ENCODE measurements at places on chromosomes 11 and 22.

DNA sequence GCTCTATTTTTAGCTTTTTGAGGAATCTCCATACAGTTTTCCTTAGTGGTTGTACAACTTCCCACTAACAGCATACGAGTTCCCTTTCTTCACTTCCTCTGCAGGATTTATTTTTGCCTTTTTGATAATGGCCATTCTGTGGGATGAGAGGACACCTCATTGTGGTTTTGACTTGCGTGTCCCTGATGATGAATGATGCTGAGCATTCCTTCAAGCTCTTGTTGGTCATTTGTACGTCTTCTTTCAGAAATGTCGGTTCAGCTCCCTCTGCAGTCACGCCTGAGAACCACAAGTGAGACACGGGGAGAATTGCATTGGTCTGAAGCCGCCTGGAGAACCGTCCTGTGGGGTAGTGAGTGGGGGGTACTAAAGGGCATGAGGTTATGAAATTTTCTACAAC is 2.0 kb upstream of the KRTAP5-10 start:
- H3K4me1 ChIP-seq, result no peaks in the 10 kb centered on the region
- H3K4me3 ChIP-seq, result no peak overlapping the region

- peaks cover 25% of the 10 kb centered on the region for H3K4me1 ChIP-seq
- H3K27me3 ChIP-seq, result no peaks in the 10 kb centered on the region
- H3K36me3 ChIP-seq, result peaks cover 4% of the 10 kb centered on the region
- H3K4me3 ChIP-seq, result no peak overlapping the region
- DNase-seq, result no peak
Observed at GRCh38 chr22:28544431-28544868, 135.2 kb downstream of the TTC28 start.

DNA sequence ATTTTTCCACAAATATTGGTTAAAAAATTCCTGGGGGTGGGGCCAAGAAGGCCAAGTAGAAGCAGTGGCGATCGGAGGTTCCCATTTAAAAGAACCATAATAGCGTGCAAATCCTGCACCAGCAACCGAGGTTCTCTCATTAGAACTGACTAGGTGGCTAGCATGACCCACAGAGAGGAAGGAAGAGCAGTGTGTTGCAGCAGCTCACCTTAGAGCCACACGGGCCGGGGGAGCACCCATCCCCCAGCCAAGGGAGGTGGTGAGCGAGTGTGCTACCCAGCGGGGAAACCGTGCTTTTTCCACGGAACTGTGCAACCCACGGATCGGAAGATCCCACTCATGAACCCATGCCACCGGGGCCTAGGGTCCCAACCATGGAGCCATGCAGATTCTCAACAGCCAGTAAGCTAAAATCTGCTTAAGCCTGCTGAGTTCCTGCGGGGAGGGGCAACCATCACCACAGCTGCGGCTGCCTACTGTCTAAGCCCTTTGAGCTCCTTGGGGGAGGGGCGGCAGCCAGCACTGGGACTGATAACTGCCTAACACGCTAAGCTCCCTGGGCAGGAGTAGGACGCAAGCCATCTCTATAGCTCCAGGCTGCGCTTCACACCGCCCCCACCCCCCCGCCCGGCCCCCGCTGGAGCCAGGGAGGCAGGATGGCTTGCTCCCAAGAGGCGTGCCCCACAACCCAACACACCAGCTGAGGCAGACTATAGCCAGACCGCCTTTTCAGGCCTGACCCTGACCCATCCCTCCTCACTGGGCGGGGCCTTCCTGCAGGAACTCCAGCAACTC is 21.0 kb upstream of the HTATIP2 start:
- no peak overlapping the region for H3K27ac ChIP-seq
- H3K36me3 ChIP-seq, result peaks cover 5% of the 10 kb centered on the region
- no peak for DNase-seq
- H3K4me1 ChIP-seq, result no peaks in the 10 kb centered on the region
- peaks cover 80% of the 10 kb centered on the region for H3K27me3 ChIP-seq

DNA sequence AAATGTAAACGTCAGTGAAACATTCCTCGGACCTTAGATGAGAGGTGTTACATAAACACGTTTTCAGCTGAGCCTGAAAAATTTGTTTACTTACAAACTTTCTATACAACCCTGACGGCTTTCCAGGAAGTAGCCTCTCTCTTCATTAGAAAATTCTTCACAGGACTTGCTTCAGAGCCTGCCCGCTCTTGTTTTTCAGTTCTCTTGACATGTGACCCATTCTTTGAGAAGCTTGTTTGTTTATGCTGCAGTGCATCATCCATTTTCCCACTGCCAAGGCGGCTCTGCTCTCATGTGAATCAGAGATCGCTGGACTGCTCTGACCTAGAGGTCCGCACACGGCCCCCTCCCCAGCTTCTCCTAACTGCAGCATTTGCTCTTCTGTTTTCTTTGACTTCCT is 47.9 kb upstream of the ARHGAP42 start:
- H3K27ac ChIP-seq, result peak overlapping the region; percentile 74
- peak overlapping the region; percentile 50 for H3K4me3 ChIP-seq
- H3K36me3 ChIP-seq, result no peaks in the 10 kb centered on the region
- H3K27me3 ChIP-seq, result no peaks in the 10 kb centered on the region
- DNase-seq, result no peak

- H3K27me3 ChIP-seq, result no peaks in the 10 kb centered on the region
- DNase-seq, result no peak
- H3K4me3 ChIP-seq, result no peak overlapping the region
- H3K27ac ChIP-seq, result no peak overlapping the region
- peaks cover 49% of the 10 kb centered on the region for H3K4me1 ChIP-seq
Observed at GRCh38 chr11:129251067-129251466, 58.9 kb upstream of the ARHGAP32 start.

DNA sequence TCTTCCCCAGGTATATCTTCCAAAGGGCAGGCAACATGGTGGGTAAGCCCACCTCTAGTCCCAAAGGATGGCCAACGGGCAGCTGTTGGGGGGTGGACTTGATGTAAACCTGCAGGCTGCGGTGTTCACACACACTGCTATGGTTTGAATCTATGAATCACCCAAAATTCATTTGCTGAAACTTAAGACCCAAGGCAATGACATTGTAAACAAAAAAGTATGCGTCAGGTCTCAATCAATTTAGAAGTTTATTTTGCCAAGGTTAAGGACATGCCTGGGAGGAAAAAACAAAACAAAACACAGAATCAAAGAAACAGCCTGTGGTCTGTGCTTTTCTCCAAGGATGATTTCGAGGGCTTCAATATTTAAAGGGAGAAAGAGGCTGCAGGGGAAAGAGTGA is 18.3 kb downstream of the RCN1 start:
- H3K4me3 ChIP-seq, result no peak overlapping the region
- peaks cover 14% of the 10 kb centered on the region for H3K4me1 ChIP-seq
- no peak for DNase-seq
- H3K27me3 ChIP-seq, result no peaks in the 10 kb centered on the region
- H3K27ac ChIP-seq, result no peak overlapping the region

DNA sequence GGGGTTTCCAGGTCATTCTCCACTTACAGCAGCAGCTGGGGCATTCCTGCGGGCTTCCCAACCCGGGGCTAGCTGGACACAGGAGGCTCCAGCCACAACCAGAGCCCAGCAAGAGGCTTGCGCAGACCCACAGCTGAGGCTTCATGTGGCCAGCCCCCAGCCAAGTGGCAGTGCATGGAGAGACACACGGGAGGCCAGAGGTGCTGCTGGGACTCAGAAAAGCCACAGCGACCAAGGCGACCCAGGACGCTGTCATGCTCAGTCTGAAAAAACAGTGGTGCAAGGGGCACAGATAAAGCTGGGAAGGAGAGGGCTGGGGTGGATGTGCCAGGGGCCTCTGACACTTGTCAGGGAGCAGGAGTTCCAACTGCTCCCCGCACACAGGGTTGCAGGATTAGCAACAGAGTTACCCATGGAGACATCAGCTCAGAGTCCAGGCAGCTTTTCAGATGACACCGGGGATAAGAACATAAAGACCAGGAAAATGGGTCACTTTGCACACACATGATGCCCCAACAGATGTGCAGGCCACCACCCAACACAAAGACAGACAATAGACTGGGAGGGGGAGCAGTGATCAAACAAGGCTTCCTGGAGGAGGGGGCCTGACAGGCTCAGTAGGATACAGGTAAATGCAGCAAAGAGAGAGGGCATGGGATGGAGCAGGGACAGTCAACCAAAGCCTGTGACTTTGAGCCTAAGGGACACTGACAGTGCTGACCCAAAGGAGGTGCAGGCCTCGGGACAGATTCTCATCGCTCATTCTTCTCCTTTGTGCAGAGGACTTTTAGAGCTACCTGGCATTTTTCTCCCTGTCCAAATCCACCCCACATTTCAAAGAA is 6.9 kb upstream of the NEAT1 start:
- DNase-seq, result peak; percentile 72
- H3K4me1 ChIP-seq, result peaks cover 54% of the 10 kb centered on the region
- peak overlapping the region; percentile 59 for H3K4me3 ChIP-seq
- H3K27ac ChIP-seq, result peak overlapping the region; percentile 100

- H3K36me3 ChIP-seq, result no peaks in the 10 kb centered on the region
- H3K4me3 ChIP-seq, result no peak overlapping the region
- no peak overlapping the region for H3K27ac ChIP-seq
- DNase-seq, result no peak
Observed at GRCh38 chr22:37981282-37982011, 2.9 kb downstream of the SOX10 start.

- no peak for DNase-seq
- no peaks in the 10 kb centered on the region for H3K4me1 ChIP-seq
- no peak overlapping the region for H3K4me3 ChIP-seq
- H3K36me3 ChIP-seq, result no peaks in the 10 kb centered on the region
- H3K27ac ChIP-seq, result no peak overlapping the region
Observed at GRCh38 chr11:56151376-56151775, 8.7 kb downstream of the OR8K5 start.

DNA sequence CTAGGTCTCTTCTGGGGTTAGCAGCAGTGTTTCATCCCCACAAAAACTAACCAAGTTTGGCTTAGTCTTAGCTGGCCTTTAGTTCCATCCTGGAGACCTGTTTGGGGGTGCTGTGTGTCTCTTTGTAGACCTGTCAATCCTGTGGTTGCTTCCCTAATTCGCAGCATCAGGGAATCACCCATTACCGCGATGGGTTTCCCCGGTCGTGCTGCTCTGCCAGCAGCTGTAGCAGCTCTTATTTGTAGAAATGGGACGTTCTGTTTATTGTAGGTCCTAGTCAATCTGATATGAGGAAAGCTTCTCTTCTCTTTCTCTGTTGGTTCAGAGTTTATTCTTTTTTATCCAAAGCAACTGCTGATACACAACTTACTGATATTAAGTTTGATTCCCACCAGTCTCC is 91.6 kb downstream of the CECR2 start:
- H3K27me3 ChIP-seq, result peaks cover 6% of the 10 kb centered on the region
- no peak for DNase-seq
- H3K4me1 ChIP-seq, result no peaks in the 10 kb centered on the region
- H3K4me3 ChIP-seq, result no peak overlapping the region
- H3K27ac ChIP-seq, result no peak overlapping the region
- H3K36me3 ChIP-seq, result peaks cover 2% of the 10 kb centered on the region

GRCh38 chr11:35427071-35427470 is 7.7 kb upstream of the SLC1A2 start:
- no peaks in the 10 kb centered on the region for H3K36me3 ChIP-seq
- peaks cover 61% of the 10 kb centered on the region for H3K27me3 ChIP-seq
- peaks cover 40% of the 10 kb centered on the region for H3K4me1 ChIP-seq
- no peak for DNase-seq
- H3K4me3 ChIP-seq, result peak overlapping the region; percentile 2
- peak overlapping the region; percentile 10 for H3K27ac ChIP-seq

GRCh38 chr11:34855754-34856095 is 60.5 kb downstream of the APIP start:
- no peak overlapping the region for H3K27ac ChIP-seq
- H3K36me3 ChIP-seq, result peaks cover 16% of the 10 kb centered on the region

DNA sequence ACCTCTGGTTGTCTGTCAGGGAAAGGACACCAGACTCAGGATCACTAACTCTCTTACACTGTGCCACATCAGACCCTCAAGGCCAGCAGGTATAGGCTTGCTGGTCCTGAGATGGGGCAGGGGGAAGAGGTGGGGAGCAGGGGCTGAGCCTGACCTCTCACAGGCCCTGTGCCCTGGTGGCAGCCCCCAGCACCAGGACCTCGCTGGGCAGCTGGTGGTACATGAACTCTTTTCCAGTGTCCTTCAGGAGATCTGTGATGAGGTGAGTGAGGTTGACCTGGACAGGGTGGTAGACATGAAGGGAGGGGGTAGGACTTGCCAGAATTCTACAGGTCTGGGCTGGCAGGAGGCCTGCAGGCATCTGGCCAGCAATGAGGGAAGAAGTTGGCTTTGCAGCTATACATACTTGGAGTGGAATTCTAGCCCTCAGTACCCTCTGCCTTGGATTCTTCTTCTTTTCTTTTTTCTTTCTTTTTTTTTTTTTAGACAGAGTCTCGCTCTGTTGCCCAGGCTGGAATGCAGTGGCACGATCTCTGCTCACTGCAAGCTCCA is 1.4 kb downstream of the NUDT22 start:
- DNase-seq, result no peak
- H3K36me3 ChIP-seq, result no peaks in the 10 kb centered on the region
- H3K27me3 ChIP-seq, result no peaks in the 10 kb centered on the region
- H3K4me3 ChIP-seq, result peak overlapping the region; percentile 81
- H3K27ac ChIP-seq, result peak overlapping the region; percentile 87

DNA sequence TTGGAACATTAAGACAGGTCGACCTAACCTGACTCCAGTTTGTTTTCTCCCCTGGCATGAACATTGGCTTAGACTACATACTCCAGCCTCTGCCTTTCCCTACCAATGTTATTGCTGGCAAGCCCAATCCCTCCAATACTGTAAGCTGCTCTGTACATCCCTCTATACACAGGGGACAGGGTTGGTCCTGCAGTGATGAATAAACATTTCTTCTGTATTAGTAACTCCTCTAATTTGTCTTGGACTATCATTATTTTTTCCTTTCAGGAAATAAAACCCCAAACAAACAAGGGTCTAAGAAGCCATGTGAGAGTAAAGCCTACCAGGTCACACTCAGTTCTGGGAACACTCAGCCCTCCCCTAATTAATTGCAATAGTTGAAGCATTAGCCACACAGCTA is 35.1 kb upstream of the FJX1 start:
- no peak overlapping the region for H3K4me3 ChIP-seq
- DNase-seq, result no peak

DNA sequence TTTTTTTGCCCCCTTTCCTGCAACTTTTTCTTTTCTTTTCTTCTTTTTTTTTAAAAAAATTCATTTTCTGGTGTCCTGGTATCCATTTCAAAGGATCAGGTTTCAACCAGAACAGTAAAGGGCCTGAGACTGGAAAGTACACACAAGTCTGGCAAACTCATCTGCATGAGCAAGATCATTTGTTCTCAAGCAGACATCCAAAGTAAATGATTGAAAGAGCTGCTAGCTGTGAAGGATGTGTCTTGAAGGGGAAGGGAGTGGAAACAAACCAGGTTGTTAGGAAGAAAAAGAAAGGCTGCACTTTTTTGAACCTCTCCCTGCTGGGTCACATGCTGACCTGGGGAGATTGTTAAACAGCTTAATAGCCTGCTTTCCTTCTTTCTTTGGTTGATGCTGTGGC is 5.3 kb downstream of the YAP1 start:
- peaks cover 75% of the 10 kb centered on the region for H3K4me1 ChIP-seq
- peak overlapping the region; percentile 78 for H3K27ac ChIP-seq
- no peaks in the 10 kb centered on the region for H3K27me3 ChIP-seq
